ENCODE measurements at places on chromosomes 1 and 21.

GRCh38 chr21:32844653-32845436 lies 73.3 kb upstream of the PAXBP1 start:
- no peak for DNase-seq

- DNase-seq = no peak
These were observed 532.5 kb upstream of the ADGRL4 start for GRCh38 chr1:79539001-79539400.

GRCh38 chr1:237457573-237457972 lies 415.6 kb downstream of the RYR2 start:
- no peak for DNase-seq

- DNase-seq = no peak
These were observed 12.0 kb downstream of the SMG7 start for GRCh38 chr1:183484254-183484653.

GRCh38 chr21:20999659-21000058 lies 1.4 kb downstream of the NCAM2 start:
- peak; percentile 37 for DNase-seq

- no peak for DNase-seq
These were observed 25.0 kb downstream of the GIPC2 start for GRCh38 chr1:78070758-78071157.

GRCh38 chr1:88700425-88701013 lies 16.4 kb downstream of the PKN2 start:
- no peak for DNase-seq

DNA sequence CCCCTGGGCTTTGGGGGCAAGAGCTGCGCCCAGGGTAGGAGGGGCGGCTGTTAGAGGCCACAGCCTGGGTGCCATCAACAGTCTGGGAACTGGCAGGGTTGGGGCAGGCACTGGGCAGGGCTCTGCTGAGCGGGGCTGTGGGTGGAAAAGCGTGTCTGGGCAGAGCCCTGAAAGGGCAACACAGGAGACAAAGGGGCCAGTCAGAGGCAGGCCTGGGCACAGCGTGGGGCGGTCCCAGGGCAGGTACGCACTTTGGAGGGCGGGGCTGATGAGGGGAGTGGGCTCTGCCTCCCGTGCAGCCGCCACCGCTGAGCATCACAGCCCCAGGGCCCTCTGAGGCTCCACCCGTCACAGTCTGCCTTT lies 13.9 kb downstream of the CELSR2 start:
- no peak for DNase-seq

GRCh38 chr1:202251424-202252256 lies 58.0 kb downstream of the LGR6 start:
- no peak for DNase-seq

DNA sequence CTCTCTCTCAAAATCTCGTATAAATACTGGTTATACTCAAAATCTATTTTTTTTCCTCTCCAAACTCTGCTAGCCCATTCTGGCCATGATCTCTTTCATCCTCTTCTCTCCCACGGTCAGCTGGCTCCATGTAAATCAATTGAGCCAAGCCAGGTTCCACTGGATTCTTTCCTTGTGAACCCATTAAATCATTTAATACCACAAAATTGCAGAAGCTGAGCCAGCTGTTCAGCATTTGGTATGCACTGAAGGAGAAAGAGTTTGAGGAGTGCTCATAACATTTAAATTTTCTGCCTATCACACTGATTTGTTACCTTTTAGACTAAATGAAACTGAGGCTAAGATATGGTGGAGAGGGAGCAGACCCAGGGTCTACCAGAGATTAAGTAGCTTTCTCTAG lies 29.1 kb upstream of the TADA1 start:
- no peak for DNase-seq

- no peak for DNase-seq
These were observed 38.0 kb upstream of the PPP2R5A start for GRCh38 chr1:212247179-212247721.

- DNase-seq = peak; percentile 72
These were observed at the start of gene CD247 for GRCh38 chr1:167518331-167518700. CD247 (minus strand) TSS chr1:167518529; CDS start chr1:167518465, 64 bp downstream.

GRCh38 chr1:244730153-244730933 lies 77.4 kb downstream of the DESI2 start:
- DNase-seq = peak; percentile 48

DNA sequence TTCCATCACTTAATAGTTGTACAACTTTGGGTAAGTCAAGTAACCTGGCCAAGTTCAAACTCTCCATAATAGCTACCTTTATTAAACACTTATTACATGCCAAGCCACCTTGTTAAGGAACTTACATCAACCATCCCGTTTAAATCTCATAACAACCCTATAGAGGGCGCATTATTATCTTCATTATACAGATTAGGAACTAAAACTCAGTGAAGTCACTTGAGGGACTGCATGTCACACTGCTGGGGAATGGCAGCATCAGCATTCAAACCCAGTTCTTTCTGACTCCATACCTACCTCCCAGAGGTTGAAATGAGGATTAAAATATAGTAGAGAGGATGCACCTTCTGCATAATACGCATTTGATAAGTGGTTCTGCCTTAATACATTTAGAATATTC lies 47.1 kb upstream of the PLA2G2C start:
- no peak for DNase-seq

- DNase-seq = no peak
These were observed 111.3 kb downstream of the TGFB2 start for GRCh38 chr1:218456444-218456843.

GRCh38 chr21:35428001-35428320 lies 378.9 kb upstream of the RUNX1 start:
- DNase-seq = no peak
